ENCODE measurements at places on chromosomes 12 and 14.

DNA sequence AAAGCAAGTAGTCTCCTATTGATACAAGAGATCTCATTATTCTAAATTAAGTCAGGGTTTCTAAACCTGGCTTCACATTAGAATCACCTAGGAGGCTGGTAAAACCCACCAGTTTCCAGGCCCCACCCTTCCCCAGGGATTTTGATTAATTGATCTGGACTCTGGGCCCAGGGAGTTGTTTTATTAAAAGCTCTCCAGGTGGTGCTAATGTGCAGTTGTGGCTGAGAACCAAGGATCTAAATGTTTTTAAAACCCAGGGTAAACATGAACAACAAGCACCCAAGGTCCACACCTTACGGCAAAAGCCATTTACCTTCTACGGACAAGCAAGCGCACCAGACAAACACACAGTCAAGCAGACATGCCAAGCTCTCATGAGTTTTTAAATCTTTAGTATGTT, 73.9 kb downstream of the SLC2A13 start:
- no peak for DNase-seq

DNA sequence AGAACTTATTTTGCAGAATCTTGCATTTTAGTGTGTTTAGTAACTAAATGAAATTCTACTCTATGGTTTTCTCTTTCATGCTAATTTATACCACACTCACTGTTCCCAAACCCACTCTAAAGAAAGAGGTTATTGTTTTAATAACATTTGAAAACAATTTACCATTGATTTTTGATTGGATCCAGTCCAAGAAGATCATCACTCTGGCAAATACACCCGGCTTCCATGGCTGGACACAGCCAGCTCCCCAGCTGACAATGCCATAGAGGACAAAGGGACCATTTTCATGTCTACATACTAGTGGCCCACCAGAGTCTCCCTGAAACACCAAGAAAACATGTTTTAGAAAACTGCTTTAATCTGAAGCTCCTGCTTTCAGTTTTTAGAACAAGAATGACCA, 42.4 kb downstream of the OVCH1 start:
- DNase-seq: no peak

DNA sequence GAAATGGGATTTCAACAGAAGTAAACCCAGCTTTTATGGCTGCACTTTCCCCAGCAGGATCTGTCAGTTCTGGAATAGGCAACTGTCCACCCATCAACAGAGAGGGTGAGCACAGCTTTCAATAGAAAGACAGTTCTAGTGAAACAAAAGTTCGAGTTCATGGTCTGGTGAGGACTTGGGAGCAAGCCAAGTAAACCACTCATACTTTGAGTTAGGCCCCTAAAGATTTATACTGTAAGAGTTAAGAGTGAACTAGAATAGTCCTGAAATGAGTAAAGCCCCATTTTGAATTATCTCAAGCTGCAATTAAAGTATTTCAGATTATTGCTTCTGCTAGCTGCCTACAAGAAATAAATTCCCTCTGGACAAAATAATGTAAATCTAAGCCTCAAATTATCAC, 82.6 kb downstream of the METTL25 start:
- no peak for DNase-seq

DNA sequence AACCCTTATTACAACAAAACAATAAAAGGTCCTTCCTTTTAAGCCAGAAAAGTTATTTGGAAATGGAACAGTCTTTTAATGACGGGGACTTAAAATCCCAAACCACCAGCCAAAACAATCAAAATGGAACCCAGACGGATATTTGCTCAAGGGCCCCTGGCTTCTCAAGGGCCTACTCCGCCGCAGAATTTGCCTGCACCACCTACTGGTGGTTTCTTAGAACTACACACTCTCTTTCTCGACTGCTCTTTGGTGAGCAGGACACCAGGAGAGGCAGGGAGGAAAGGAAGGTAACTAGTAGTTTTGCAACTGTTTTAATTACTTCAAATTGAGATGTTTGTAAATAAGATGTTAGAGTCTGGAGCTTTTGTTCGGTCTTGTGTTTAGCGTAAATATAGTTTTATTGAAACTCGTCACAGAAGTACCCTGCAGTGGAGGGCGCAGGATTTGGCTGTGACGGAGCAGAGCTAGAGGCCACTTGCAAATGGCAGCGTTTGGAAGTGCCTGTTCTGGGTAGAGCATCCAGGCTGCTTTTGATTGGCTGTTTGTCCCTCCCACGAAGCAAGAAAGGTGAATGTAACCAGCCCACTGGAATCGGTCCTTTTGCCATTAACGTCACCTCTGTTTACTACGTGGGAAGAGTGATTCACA, 238.5 kb downstream of the CACNA1C start:
- DNase-seq: peak; percentile 68

DNA sequence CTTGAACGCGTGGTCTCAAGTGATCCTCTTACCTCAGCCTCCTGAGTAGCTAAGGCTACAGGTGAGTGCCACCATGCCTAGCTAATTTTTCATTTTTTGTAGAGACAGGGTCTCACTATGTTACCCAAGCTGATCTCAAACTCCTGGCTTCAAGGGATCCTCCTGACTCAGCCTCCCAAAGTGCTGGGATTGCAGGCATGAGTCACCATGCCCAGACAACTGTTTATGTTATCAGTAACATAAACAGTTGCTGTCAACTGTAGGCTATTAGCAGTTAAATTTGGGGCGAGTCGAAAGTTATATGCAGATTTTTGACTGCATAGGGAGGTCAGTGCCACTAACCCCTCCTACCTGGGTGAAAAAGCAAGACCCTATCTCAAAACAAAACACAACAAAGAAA, 26.2 kb upstream of the LRRK2 start:
- no peak for DNase-seq

DNA sequence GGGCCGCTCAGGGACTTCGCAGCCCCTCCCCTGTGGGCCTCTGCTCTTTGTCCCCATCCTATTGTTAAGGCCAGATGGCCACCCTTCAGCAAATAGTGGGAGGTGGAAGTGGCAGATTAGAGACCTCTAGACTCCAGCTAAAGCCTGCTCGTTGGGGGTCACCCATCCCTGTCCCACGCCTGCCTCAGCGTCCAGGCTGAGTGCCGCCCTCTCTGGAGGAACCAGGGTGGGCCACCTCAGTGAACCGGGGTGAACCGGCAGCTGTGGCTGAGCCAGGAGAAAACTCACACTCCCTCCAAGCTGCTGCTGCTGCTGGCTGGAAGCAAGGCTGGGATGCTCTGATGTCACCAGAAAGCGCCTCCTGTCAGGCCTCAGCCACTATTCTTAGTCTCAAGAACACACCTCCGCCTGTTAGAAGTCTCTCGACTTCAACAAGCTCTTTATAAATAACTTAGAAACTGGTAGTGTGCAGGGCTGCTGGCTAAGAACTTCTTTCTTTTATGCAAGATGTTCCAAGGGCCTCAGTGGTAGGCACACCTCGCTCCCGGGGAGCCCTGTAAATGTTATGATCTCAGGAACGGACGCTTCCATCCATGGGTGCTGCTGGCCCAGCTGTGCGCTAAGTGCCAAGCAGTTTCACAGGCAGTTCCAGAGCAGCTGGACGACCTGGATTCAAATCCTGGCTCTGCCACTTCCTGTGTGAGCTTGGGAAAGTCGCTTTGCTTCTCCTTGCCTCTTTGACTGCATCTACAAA, 19.8 kb upstream of the TESC start:
- no peak for DNase-seq

DNA sequence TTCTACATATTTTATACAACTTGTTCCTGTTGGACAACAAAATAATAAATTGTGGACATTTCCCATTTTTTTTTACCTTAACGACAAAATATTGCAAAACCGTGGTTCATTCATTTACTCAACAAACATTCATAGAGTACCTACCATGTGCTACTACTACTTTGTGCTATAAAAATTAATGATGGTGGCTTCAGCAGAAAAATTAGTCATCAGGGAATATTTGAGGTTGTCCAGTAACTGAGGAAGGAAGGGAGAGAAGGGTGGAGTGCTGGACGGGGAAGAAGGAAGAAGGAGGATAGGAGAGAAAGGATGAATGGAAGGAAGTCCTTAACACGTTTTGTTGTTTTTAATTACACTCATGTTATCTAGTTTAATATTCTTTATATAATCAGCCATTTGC, 53.7 kb downstream of the PPFIBP1 start:
- DNase-seq: no peak

- DNase-seq: no peak
Measured at GRCh38 chr14:72737560-72737943, 156.3 kb downstream of the DPF3 start.

DNA sequence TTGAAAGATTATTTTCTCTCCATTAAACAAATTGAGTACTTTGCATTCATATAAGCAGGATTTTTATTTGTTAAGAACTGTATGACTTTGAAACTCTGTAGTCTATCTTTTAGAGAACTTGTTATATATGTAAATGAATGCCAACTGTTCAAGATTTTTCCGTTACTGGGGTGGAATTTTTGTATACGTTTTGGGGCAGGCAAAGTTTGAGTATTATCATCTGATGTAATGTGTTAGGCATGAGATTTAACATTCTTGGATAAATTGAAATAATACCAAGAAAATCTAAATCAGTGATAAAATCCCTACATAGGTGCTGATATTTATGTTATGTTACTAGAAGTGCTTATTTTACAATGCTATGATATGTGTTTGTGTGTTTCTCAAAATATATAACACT, 8.4 kb downstream of the CNOT2 start:
- no peak for DNase-seq

GRCh38 chr12:11559626-11560340, 89.7 kb upstream of the ETV6 start:
- no peak for DNase-seq

DNA sequence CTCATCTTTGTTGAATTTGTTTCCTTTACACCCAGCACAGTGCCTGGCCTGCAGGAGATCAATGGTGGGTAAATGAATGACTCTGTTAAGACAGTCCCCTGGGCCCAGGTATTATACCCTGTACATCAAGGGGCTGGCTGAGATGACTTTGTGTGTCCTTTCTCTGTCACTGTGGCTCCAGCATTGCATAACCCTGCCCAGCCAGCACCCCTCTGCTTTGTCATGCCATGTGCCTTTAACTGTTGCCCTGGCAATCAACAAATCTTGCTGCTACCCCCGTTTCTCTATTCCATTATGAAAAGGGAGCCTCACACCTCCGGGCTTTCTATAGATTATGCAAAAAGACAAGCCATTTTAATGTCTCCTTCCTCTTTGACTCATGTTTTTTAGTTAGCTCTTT, 7.6 kb upstream of the FLVCR2 start:
- DNase-seq: no peak

DNA sequence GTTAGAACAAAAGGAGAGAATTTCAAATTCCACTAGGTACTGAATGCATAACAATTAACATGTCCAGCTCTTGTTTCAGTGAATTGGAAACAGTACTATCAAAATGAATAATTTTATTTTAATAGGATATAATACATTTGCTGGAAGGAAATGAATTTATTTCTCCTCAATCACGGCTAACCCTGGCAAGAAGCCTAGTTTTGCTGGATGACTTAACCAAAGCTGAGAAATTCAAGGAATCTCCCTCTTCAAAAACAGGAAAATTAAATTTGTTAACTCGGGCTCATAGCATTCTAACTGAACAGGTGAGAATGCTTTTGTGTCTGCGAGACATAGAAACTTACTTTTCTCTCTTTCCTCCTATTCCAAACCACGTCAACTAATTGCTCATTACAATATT, 163.5 kb upstream of the NEDD1 start:
- peak; percentile 69 for DNase-seq

DNA sequence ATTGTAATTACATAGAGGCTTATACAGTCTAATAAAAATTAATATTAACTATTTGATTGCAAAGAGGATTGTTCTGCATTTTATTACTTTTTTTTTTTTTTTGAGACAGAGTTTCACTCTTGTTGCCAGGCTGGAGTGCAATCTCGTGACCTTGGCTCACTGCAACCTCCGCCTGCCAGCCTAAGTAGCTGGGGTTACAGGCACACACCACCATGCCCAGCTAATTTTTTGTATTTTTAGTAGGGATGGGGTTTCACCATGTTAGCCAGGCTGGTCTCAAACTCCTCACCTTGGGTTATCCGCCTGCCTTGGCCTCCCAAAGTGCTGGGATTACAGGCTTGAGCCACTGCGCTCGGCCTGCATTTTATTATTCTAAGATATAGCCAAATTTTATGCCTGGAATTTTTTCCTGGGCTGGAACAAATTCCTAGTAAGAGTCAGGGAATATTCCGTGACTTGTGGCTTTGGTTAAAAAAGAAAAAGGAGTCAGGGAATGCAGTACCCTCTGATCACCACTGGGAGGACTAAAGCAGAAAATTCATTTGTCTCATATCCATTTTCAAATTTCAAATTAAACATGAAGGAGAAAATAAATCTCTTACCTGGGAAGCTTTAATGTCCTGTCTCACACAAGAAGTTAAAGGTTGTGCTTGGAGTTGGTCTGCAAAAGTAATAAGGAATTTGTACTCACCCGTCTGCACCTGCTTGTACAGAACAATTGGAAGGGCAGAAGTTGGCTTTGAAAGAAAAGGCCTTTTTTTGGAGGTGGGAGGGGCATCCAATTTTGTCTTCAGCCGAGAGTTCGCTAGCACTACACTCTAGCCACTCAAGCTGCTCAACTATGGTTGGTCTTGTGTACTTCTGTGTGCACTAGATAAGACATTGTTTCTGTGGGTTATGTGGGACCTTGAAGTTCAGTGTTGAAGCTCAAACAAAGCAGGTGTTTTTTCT, 8.7 kb downstream of the MARK3 start:
- peak; percentile 59 for DNase-seq

GRCh38 chr12:22525426-22525825, 18.9 kb downstream of the C2CD5 start:
- DNase-seq: peak; percentile 25

DNA sequence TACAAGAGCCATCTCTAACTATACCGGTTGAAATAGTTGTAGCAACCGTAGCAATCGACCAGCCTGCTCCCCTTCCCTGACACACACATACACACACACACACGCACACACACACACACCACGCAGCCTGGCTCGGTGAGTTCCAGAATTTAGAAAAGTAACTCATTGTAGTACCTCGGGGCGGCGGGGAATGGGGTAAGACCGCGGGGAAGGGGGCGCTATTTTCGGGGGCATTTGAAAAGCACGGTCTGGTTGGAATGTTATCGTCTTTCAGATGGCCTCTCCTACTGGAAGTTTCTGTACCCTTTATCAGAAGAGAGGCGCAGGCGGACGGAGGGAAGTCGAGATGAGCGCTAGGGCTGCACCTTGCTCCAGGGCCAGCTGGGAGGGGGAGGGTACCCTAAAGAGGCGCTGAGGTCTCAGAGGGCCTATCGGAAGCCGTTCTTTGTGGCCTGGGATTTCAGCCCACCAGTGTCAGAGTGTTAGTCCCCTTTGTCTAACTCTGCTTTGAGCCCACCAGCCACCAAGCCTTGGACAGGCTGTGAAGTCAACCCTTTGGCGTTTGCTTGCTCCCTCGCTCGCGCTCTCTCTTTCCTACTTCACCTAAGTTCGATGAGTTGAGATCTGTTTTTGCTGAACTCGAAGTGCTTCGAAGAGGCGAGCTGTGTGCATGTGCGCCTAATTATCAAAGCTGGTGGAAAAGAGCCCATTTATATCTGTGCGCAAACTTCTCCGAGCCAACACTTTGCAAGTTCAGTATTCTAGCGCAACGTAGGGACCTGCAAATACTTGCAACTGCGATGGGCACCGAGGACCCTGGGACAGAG, 837 bp downstream of the COL2A1 start:
- DNase-seq: no peak

All from dermis blood vessel endothelial cell (primary cell).